Activated gamma-delta T cell treated with Interleukin-2 at 50 U/mL for 16 hours (primary cell): ENCODE measurements at places on chromosomes 3 and 15.
A peak's percentile ranks its signal among the peaks of the same experiment; 100 is the strongest.

DNA sequence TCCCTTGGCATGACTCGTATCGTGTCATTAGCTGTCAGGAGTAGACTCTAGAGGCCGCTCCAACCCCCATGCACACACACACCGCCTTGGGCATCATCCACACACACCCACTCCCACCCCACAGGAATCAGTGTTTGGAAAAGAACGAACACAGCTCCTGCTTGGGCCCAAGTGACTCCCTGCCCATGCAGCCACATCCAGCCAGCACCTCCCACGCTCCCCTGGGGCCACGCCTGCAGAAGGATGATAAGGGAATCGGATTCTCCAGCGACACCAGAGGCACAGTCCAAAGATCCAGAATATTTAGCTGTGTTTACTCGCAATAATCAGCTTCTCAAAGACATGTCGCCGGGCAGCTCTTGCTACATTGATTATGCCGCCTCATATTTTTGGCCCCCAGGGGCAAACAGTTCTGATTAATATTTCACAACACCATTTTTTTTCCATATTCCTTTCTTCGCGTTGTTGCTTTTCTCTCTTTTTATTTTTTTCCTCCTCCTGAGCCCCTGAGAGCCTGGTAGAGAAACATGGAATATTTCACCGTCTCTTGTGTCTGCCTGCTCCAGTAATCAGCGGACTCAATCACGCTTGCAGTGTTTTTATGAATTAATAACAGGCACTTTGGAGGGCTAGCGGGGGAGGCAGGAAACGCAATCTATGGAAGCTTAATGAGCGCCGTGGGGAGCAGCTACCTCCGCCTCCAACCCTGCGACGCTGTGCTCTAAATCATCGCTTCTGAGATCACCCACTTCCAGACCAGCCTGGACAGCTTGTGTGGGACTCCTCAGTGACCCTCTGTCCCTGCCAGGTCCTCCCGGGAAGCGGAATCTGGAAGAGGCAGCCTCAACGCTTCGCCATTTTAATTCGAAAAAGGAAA lies 221.4 kb downstream of the TLE3 start:
- DNase-seq: no peak

GRCh38 chr15:100973351-100974111 lies 54.4 kb downstream of the LRRK1 start:
- no peak for DNase-seq

DNA sequence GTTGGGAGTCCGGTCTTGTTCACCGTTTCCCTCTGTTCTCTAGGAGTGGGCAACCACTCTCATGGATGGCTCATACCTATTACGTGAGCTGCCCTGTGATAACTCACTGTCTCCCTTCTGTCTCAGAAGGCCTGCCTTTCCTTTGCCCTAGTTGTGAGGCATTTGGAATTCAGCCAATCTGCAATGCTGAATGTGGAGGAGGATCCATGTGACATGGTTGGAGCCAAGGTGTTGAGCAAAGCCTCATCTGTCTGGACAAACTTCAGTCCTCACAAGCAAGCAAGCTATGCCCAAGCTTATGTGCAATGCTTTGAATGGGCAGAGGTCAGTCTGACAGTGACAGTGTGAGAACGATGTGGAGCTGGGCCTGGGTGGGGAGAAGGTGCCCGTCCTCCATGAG lies 37.8 kb upstream of the ATP10A start:
- no peak for DNase-seq

GRCh38 chr3:171183042-171183441 lies 156.5 kb upstream of the SLC2A2 start:
- no peak for DNase-seq

DNA sequence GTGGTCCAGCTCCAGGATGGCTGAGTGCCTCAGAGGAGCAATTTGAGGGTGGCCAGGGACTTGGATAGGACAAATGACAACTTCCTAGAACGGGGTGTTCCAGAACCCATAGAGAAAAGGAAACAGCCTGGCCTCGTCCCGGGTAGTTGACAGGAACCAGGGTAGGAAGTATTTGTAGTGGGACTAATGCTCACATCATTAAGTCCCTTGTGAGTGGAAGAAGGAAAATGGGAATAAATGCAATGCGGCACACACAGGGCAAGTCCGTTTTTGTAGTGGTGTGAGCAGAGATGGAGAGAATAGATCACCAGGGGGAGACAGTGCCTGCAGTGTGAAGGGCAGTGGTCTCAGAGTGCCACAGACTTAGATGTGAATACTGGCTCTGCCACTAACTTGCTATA lies 19.6 kb downstream of the TIMP4 start:
- no peak for DNase-seq

DNA sequence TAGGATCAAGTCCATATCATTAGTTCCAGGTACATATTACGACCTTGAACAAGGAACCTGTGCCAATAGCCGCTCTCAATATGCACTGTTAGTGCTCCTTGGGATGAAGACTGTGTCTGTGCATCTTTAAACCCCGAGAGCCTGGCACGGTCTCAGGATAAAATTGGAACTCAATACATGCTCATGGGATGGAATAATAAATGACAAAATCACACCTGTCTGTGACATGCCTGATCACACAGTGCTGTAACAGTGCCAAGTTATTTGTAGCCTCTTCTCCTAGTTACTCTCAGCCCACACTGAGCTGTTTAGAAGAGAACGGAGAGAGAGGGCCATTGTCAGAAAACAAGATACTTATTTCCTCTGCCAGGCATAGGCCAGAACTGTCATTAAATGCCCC lies 82.2 kb downstream of the SSR3 start:
- DNase-seq: no peak

DNA sequence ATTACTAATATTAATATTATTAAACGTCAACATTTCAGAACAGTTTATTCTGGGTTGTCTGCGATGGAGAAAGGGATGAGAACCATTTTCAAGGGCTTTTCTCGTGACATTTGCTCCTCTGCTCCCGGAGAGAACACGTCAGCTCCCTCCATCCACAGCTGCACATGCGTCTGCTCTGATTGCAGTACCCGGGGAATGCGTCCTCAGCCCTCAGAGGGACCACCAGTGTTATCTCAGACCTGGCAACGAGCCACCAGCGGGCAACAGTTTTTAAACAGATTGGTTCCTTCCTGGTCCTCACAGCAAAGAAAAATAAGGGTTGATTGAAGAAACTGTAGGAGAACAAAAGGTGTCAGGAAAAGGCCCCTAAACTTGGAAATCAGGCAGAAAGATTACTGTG lies 202.2 kb upstream of the ADAMTS9 start:
- no peak for DNase-seq

DNA sequence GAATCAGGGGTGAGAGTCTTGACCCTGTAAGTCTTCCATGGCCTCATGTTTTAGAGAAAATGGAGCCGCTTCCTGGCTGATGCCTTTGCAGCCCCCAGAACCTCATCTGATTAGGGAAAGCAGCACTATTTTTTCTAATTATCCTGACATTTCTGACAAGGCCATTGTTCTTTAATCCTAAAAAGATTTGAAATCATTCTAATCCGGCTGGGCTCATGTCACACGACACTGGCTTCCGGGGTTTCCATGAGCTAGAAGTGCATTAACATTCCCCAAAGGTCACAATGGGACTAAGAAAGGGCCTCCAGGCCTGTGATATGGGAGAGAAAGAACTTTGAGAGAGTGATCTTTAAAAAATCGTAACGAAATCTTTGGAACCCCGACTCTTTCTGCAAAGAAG lies 33.1 kb downstream of the RBP2 start:
- no peak for DNase-seq

GRCh38 chr3:56966509-56966908 lies 94.0 kb upstream of the SPATA12 start:
- DNase-seq: no peak

- no peak for DNase-seq
These were observed 381.0 kb downstream of the SOX2 start for GRCh38 chr3:182092662-182093262.

DNA sequence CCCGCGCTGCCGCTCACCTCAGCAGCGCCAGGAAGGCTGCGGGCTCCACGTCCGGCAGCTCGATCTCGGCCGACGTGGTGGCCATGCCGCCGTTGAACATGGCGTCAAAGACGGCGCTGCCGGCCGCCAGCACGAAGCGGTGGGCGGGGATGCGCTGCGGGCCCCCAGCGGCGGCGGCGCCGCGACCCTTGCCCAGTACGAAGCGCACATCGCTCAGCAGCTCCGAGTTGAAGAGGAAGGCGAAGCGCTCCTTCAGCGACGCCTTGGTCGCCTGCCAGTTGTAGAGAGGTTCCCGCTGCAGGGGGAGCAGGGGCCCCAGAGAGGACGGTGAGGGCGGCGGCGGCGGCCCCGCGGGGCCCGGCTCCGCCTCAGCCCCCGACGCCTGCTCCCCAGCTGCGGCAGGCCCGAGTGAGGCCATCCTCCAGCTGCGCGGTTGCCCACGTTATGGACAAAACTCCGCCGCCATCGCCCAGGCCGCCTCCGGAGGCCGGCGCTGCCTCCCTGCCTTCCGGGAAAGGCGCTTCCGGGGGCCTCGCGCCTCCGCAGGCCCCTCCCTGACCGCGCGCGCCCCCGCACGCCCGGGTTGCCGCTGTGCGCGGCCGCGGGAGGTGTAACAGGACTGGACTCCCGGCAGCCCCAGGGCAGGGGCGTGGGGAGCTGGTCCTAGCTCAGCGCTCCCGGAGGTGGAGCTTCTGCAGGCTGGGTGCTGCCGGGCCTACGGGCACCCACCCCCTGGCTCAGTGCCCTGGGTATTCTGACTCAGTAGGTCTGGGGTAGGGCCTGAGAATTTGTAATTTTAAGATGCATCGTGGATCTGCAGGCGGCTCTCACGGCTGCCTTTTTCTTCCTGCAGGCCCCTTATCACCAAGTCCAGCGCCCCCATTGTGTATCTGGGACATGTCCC lies at the start of gene BTBD1:
Gene BTBD1, minus strand, starts transcription at position 519 of the 904 bp plus-strand sequence. Its CDS starts 101 bp downstream, at position 418.
- DNase-seq: peak; percentile 73

- DNase-seq: no peak
These were observed 72.9 kb upstream of the SLC6A1 start for GRCh38 chr3:10919636-10920035.

DNA sequence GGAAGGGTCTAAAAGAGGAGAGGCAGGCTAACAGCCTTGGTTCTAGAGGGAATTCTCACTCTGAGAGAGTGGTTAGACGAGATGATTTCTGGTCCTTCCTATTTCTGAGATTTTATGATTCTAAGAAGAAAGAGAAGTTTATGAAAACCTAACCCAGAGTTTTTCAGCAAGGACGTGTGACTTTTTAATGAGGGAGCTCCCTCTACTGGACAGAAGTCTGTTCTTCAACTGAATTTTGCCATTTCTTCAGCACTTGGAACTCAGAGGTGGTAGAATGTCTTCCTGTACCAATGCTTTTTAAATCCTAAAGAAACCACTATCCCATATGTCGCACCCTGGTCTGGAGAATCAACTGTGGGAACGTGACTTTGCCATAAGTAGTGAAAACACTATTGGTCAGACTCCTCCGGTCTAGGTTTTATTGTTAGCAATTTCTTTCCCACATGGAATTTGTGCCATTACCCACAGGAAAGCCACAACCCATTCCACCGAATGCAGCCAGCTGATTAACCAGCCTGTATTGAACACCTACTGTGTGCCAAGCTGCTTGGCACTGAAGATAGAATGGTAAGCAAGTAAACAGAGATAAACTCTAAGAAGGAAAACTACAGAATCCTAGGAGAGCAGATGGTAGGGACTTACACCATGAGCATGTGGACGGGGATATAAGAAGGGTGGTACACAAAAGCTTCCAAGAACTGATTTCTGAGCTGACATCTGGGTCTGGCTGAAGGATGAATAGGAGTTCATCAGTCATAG lies 199.5 kb upstream of the LMCD1 start:
- no peak for DNase-seq

DNA sequence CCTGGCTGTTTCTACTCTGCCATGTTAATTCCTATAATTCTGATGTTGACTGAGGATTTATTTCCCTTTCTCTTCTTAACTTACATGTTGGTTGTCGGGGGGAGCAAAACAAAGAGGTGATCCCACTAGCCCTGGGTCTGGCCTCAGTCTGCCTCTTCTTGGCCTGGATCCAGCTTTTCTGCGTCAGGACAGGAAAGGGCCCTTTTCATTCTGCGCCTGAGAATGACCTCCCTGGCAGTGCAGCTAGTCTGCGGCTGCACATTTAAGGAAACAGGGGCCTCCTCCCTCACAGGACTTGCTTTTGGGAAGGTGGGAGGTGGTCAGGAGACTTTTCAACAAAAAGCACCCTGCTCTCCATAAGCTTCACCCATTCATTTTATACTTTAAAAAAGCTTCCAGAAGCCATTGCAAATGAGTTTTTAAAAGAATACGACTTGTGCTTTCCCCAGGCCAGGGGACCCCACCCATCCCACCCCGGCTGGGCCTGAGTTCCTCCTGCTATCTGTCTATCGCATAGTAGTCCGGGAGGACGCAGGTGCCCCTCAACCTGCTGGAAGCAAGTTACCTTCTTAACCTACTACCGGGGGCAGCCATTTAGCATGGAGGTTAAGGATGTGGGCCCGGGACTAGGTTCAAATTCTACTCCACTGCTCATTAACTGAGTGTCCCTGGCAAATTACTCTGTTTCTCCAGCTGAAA lies 21.3 kb upstream of the EHD4 start:
- DNase-seq: no peak

GRCh38 chr3:48014358-48014757 lies 1.9 kb downstream of the MAP4 start:
- no peak for DNase-seq

- no peak for DNase-seq
These were observed 120.7 kb downstream of the CMSS1 start for GRCh38 chr3:99938270-99938911.

DNA sequence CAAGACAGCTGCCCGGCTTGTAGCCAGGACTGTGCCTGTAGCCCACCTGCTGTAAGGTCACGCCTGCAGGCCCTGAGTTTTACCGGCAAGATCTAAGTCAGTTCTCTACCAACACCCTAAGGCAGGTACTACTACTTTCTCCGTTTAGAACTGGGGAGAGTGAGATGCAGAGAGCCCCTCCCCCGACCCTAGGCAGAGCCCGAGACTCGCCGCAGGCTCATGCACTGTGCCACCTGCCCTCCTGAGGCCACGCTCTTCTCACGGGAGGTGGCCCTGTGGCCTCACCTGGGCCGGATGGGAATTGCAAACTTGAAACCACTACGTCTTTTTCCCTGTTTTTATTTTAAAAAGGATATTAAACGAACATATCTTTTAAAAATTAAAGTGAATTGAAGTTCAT lies 36.9 kb upstream of the PCSK6 start:
- no peak for DNase-seq

- DNase-seq: no peak
These were observed 22.0 kb downstream of the OR5H15 start for GRCh38 chr3:98188545-98188944.

DNA sequence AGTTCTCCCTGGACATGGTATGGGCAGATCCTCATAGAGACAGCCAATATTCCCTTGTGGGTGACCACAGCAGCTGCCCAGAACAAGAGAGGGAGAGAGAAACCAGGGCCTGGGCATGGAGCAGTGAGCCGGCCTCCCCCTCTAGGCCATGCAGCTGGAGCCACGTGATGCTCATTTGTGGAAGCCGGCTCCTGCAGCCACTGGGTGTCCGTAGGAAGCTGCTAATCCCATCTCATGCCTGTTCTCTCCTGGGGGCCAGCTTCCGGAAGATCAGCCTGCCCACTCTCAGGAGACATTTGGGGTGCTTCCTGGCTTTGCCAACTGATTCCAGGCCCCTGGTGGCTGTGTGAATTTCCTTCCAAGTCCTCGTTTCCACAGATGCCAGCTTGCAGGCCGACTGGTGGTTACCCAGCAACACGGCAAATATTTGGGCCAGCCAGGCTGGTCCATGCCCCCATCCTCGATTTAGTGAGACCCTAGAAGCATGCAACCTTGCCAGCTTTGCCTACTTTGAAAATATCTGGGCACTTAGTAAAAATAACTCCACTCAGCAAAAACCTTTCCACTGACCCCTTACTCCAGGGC lies 55.3 kb downstream of the LINGO1 start:
- no peak for DNase-seq
